Suppressor macrophage (primary cell): ENCODE measurements at places on chromosomes 7 and 10.

DNA sequence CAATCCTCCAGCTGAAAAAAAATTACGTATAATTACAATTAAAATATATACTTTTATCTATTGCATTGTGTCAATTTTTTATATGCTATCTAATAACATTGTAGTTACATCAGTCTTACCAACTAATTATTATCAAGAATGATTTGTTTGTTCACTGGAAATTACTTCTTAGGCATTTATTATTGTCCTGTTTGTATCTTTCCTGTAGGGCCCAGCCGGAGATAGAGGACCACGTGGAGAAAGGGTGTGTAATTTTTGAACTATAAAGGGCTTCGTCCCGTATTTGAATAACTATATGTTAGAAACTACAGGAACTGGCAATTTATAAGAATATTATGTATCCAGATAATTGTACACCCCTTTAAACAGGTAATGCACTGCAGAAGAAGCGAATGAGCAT, 4.1 kb downstream of the COL1A2 start:
- DNase-seq: no peak

GRCh38 chr7:414681-415560, 104.7 kb downstream of the PDGFA start:
- no peak for DNase-seq

DNA sequence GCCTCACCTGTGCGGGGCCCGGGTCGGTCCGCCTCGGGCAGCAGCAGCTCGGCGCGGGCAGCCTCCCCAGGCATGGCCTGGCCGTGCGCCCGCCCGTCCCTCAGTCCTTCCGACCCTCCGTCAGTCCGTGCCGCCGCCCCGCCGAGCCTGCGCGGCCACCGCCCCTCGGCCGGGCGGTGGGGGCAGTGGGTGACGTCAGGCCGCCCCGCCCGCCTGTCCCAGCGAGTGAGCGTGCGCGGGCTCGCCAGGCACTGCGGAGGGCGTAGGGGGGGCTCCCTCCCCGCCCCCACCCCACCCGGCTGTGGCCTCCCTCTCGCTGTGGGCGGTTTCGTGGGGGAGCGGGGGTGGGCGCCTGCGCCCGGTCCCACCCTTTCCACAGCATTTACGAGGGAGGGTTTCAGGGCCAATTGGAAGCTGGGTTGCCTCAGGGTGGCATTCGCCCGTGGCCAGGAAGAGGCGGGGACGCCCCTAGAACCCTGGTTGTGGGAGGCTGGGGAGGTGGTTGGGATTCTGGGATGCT, at the start of gene NACAD:
Gene NACAD (minus strand): TSS at position 149 of the 520 bp plus-strand sequence. CDS start 75 bp downstream, at position 74.
- no peak for DNase-seq

DNA sequence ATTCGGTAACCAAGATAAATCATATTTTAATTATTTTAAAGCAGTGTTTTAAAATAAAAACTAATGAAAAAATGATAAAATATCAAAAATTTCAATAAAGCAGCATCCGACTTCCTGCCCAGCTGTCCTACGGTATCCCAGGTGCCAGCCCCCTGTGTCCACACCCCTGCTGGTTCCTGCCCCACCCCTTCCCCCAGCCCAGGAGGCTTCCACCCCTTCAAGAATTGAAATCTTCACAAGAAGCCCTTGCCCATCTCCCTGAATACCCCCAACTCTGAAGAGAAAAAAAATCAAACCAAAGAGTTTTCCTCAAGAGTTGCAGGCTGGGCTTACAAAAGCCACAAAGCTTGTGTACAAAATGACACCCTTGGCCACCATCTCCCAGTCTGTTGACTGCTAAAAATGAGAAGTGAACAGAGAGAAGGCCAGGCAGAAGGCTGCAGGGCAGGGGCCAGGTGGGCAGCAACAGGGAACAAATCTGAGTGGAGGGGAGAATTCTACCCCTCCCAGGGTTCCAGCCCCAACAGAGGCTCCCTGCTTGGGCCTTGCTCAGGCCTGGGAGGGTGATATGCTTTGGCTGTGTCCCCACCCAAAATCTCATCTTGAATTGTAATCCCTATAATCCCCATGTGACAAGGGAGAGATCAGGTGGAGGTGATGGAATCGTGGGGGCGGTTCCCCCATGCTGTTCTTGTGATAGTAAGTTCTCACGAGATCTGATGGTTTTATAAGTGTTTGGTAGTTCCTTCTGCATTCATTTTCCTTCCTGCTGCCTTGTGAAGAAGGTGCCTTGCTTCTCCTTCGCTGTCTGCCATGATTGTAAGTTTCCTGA, 14.5 kb downstream of the GPRIN2 start:
- DNase-seq: no peak

DNA sequence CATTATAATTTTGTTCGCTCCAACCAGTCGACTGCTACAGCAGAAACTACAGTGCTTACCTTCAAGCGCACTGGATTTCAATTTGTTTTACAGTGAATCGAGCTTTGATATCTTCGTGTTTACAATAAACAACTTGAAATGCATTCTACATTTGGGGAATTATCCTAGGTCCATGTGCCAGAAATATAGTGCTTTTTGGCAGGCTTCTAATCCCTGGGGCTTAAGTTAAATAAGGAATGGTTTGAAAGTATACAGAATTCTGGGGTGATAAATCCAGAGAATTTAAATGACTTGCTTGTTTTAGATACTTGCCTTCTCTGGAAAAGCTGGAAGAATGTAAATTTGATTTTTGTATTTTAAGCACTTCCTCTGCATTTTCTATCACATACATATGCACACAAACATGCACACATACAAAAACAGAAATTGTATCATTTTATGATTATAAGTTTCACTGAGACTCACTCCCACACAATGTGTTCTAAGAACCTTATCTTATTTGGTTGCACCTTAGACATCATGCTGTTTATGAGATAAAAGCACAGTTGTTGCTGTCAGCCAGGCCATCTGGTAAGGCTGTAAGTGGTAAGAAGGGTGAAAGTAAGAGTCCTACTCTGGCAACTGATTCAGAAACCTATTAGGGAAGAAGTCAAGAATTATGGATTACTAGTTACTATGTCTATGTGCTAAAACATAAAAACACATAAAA, 347.2 kb upstream of the KCND2 start:
- no peak for DNase-seq

DNA sequence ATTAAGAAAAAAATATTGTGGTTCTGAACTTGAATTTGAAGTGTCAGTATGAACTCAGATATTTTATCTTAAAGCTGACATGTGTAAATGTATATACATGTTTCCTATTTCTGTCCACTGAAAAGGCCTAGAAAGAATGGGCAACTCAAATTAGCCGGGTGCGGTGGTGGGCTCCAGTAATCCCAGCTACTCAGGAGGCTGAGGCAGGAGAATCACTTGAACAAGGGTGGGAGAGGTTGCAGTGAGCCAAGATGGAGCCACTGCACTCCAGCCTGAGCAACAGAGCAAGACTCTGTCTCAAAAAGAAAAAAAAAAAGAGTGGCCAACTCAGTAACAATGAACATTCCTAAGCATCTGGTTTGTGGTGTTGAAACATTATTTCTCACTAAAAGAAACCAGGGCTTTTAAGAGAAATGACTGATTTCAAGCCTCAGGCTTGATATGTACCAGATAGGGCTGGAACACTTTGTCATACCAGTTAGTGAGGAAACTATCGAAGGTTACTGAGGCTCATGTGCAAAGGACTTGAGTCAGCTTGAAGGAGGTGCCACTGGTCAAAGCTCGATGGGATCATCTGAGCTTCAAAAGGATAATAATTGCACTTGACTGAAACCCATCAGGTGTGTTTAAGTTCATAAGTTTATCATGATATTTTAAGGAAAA, 40.5 kb downstream of the AOAH start:
- no peak for DNase-seq

- no peak for DNase-seq
Observed at GRCh38 chr7:93817526-93817925, 73.0 kb downstream of the TFPI2 start.
